Spinal cord (tissue), 10 donors: ENCODE measurements at places on chromosomes 12 and 14. TPM values are rescaled to one million over a fixed set of nuclear protein-coding genes. Genes with fewer than 3 reads are reported as not detected.

TAS2R9 gene
- total RNA-seq, result 0.44 TPM

CIPC gene
- total RNA-seq, result 35.2 TPM

DNA sequence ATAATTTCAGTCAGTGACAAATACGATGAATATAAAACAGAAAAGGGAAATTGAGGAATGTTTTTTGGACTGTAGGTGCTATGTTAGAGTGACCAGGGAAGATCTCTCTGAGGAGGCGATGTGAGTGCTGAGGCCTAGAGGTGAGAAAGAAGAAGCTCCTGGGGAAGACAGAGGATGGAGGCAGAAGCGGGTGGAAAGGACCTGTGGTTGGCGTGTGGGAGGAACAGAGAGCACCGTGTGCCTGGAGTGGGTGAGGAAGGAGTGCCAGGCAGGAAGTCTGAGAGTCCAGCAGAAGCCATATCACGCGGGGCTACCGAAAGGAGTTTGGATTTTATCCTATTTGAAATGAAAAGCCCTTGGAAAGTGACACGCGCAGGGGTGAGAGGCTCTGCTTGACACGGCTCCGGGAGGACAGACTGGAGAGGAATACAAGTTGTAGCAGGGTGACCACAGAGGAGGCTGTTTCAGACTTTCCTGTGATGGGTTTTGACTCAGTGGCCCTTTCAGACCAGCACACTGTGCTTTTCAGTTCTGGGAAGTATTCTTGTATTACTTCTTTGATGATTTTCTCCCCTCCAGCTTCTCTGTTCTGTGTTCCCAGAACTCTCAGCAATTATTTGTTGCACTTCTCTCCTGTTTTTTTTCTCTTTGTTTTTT lies 96.9 kb downstream of the VRK1 start:
- DNase-seq, result no peak

GRCh38 chr12:18653465-18653864 lies 84.3 kb downstream of the PLCZ1 start:
- no peak for DNase-seq

RPS26 gene
- total RNA-seq, result 270 TPM

DNA sequence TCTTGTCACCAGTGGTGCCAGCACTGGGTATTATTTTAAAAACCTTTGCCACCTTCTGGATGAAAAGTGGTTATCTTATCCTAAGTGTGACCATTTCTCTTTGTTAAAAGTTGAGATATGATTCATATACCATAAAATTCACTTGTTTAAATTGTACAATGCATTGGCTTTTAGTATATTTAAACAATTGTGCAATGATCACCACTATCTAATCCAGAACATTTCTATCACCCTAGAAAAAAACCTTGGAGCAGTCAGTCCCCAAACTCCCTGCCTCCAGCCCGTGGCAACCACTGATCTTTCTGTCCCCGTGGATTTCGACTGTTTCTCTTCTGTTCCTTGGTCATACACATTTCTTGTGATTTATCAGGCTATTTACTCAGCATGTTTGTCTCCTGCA lies 28.3 kb downstream of the SH2B3 start:
- no peak for DNase-seq
